ENCODE measurements at places on chromosomes 2 and 18.

DNA sequence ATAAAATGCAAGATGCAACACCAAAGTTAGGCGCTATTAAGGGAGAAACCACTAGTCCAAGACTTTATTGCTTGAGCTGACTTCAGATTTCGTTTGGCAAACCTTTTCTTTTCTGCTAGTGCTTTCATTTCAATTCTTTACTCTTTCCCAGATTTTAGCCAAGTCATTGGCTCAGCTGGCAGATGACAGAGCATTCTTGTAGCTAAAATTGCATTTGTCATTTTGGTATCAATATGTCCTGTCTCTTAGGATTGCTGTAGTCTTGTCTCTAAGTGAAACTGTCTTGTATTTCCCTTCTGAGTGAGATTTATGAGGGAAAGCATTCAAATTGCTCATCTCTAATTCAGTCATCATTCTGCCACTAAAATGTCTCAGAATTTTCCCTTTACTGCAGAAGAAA, 335.1 kb downstream of the METTL4 start:
- no peak for DNase-seq

- DNase-seq: peak; percentile 65
These were observed 232.6 kb downstream of the EN1 start for GRCh38 chr2:118614841-118615271.

DNA sequence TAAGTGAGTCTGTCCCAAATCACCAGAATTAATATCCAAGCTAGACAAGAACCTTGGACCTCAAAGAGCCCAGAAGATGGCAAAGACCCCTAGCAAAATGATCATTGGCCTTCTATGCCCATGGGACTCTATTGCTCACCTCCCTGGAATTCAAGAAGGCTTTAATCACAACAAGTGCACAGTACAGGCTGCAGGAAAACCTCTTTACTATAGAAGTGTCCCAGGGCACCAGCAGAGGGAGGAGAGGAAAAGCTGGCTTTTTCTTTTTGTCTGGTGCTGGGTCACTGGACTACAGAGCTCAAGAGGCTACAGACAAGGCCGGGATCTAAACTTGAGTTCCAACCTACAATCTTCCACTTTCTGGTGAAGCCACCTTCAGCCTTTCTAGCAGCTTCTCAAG, 88.3 kb upstream of the PPP1CB start:
- DNase-seq: no peak

DNA sequence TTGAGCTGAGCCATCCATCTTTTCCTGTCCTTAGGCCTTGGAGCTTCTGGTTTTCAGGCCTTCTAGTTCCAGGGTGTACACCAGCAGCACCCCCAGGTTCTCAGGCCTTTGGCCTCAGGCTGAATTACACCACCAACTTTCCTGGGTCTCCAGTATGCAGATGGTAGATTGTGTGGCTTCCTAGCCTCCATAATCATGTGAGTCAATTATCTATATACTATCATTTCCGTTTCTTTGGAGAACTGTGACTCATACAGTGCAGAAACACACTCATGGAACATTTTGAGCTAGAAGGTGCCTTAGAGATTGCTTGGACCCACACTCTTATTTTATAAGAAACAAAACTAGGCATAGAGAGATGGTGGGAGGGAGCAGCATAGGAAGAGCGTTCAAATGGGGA, 167.4 kb downstream of the NCK2 start:
- DNase-seq: no peak

DNA sequence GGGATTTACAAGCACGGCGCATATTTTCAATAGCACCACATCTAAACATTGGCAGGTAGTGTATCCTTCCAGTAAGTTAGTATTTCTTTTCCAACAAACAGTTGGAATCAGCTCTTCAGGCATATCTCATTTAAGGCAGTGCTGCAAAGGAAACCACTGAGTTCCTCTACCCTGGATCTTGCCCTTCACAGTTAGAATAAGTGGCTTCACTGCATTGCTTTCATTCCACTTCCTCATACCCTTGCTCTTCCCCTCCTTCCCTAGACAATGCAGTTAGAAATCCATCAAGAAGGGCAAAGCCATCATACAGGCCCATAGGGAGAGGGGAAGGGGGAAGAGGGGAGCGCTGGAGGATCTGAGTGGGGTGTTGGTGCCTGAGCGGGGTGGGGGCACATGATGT, 173.7 kb downstream of the FBXO15 start:
- DNase-seq: no peak

- DNase-seq: no peak
These were observed 90.1 kb downstream of the ALPK2 start for GRCh38 chr18:58538604-58539386.

DNA sequence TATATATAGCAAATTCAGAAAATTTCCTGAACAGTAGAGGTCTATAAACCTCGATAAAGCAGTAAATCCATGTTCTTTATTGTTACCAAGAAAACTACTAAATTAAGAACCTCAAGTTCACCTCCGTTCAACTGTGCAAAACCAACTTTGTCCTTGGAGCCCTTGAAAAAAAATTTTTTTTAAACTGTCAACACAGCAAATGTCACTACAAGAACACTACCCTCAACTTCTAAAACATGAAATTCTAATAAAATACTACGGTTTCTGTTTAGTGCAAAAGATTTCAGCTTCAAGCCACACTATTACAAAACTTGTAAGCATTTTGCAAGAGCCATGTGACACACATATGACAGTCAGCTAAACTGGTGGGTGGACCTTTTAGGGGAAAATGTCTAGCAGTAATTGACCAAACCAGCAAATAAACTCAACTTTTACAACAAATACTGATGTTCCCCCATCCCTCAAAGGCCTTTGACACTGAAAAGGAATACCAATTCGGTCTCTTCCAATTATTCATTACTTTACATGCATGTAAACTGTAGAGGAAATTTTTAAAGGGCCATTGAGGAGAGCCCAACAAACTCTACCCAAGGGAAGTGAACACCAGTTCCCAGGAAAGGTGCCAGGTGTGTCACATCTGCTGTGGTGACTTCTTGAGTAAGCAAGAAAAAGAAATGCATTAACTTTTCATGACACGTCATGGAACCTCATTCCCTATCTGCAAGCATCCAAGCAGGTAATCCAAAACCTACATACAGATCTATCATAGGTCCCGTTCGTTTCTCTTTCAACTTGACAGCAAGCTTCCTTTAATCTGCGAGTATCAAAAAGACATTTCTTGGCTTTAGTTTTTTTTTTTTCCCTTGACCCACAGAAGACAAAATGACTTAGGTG, 1.4 kb downstream of the RAB1A start:
- DNase-seq: no peak

DNA sequence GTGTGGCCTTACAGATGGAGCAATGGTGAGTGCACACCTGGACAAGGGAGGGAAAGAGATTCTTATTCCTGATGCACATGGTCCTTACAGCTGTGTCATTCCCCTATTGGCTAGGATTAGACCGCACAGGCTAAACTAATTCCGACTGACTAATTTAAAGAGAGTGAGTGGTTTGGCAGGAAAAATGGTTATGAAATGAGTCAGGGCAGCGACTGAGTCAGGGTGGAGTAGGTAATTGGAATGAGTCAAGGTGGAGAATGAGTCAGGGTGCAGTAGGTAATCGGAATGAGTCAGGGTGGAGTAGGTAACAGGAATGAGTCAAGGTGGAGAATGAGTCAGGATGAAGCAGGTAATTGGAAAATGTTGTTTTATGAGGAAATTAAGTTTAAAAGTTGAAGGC, 1353.7 kb upstream of the LRRTM1 start:
- no peak for DNase-seq

GRCh38 chr2:23843051-23843976, 83.6 kb downstream of the ATAD2B start:
- DNase-seq: peak; percentile 5

- DNase-seq: no peak
These were observed 281.6 kb upstream of the TANK start for GRCh38 chr2:160878618-160879017.

DNA sequence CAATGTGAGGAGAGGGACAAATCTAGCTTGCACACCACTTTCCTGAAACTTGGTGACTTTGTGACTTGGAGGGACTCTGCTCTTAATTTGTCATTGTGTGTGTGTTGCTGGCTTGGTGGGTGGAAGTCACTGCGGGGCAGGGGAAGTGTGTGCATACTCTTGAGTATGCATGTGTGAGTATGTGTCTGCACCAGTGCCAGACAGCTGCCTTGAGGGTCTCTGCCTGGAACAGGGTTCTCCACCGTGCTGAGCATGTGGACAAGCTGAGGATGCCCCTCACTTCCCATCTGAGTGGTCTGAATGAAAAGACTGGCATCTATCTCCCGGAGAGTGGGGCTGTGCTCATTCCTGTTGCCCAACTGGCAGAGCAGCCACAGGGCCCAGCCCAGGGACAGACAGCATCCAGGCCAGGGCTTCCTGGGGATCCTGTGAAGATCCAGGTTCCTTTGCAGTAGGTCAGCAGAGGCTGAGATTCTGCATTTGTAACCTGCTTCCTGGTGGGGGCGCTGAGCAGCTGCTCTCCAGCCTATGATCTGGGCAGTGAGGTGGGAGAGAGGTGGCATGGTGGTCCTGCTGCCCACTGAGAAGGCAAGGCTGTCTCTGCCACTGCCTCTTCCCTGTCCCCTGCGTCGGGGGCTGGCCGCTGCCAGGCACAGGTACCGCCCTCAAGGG, 138.9 kb upstream of the HAAO start:
- DNase-seq: no peak

DNA sequence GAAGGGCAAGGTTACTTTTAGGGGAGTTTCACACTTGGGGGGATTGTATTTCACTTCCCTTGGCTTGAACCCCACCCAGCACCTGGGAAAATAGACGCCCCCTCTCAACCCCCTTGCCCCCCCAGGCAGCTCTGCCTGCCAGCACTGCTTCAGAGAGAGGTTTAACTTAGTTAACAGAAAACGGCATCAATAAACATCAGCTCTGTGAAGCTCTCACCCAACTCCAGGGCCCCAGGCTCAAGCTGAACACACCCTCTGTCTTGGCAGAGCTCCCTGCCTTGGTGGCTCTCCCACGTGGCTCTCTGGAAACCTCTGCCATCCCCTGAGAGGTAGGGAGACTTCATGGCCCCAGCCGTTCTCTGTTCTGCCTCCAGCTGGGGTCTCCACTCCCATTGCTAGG, 244.1 kb downstream of the ACKR3 start:
- DNase-seq: no peak

- DNase-seq: no peak
These were observed 22.3 kb downstream of the DCDC2C start for GRCh38 chr2:3725458-3726250.

DNA sequence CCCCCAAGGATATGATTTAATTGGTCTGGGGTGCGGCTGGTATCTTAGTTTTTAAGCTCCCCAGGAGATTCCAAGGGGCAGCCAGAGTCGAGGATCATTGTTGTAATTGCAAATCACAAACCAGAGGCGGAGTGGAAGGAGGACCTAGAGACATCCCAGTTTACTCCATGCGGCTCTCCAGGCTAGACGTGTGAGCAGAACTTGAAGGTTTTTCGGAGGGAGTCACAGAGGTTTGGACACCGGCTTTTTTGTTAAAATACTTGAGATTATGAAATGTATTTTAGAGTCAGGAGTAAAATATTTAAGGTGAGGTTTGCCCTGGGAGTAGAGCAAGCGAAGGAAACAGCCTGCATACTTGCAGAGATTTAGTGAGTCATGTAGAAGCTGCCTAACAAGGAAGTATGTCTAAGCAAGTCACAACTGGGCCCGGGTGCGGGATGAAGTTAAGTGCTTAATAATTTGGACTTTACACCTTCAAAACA, 39.5 kb downstream of the TGOLN2 start:
- no peak for DNase-seq

DNA sequence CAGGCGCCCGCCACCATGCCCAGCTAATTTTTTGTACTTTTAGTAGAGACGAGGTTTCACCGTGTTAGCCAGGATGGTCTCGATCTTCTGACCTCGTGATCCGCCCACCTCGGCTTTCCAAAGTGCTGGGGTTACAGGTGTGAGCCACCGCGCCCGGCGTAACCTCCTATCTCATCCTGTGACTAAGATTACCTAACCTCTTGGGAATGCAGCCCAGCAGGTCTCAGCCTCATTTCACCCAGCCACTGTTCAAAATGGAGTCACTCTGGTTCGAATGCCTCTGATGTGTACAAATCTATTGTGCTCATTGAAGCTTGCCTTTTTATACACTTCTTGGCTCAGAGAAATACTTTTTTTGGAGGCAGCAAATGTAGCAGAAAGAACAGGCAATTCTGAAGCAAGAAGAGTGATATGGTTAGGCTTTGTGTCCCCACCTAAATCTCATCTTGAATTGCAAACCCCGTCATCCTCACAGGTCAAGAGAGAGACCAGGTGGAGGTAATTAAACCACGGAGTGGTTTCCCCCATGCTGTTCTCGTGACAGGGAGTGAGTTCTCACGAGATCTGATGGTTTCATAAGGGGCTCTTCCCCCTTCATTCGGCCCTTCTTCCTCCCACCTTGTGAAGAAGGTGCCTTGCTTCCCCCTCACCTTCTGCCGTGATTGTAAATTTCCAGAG, 60.6 kb downstream of the SLC4A3 start:
- DNase-seq: no peak

GRCh38 chr2:82819951-82820350, 1639.1 kb downstream of the SUCLG1 start:
- DNase-seq: peak; percentile 51

DNA sequence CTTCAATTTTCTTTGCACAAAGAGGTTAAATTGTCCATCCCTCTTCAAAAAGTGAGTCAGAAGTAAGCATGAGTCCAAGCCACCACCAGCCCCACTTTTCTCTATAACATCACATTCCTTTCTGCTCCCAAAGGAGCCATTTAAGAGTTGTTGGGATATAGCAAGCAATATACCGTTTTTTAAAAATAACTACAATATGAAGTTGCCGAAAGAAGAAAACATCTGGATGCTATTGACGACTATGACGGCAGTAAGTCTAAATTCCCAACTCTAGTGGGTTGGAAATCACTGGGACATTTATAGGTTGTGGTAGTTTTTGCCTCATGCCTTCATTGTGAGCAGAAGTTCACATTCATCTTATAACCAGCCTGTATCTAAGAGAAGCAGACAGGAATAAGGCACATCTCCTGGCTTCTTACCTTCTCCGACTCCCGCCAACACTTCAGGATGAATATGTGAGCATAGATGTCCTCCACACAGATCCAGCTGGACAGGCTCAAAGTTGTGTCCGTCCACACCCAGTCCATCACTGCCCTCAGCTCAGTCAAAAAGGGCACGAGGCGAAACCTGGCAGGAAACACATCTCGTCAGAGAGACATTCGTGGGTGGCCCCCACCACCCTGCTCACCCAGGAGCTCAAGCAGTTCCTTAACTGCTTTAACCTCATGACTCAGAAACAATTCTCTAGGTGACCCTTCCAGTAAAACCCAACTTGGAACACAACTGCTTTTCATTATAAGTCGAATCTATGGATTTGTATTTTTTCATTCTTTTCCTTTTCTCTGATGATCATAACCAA, 163.6 kb downstream of the NAPG start:
- DNase-seq: peak; percentile 90

DNA sequence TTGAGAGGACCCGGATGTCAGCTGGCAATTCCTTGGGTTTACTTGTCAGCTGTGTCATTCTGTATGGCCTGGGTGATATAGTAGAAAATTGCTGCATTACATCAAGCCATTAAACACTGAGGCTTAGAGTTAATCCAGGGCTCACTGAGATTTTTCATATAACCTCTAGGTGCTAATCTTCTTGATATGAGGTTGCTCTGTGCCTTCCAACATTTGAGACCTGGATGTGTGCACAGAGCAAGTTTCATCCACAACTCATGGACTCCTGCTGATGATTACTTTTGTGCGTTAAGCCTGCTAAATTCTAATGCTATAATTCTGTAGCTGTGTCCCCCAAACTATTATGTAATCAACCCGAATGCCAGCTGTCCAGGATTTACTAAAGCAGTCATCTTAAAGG, 178.4 kb upstream of the CDH20 start:
- DNase-seq: no peak
